NCI-H526 treated with DMSO at 0.1 percent for 48 hours (cell line): ENCODE measurements at places on chromosomes 16 and 17.

GRCh38 chr16:85354686-85355514, 242.6 kb upstream of the CIBAR2 start:
- DNase-seq = no peak

- DNase-seq = no peak
Observed at GRCh38 chr17:79778504-79779083, 646 bp downstream of the CBX2 start.

- no peak for DNase-seq
Observed at GRCh38 chr16:75343286-75343685, 90.0 kb downstream of the CFDP1 start.

GRCh38 chr17:47711366-47712099, 17.6 kb downstream of the TBKBP1 start:
- DNase-seq = no peak

GRCh38 chr17:17987901-17988300, 15.2 kb downstream of the DRC3 start:
- DNase-seq = no peak

- no peak for DNase-seq
Observed at GRCh38 chr17:41836550-41837196, 641 bp upstream of the NT5C3B start.

- no peak for DNase-seq
Observed at GRCh38 chr16:24997665-24998064, 17.5 kb downstream of the ARHGAP17 start.

DNA sequence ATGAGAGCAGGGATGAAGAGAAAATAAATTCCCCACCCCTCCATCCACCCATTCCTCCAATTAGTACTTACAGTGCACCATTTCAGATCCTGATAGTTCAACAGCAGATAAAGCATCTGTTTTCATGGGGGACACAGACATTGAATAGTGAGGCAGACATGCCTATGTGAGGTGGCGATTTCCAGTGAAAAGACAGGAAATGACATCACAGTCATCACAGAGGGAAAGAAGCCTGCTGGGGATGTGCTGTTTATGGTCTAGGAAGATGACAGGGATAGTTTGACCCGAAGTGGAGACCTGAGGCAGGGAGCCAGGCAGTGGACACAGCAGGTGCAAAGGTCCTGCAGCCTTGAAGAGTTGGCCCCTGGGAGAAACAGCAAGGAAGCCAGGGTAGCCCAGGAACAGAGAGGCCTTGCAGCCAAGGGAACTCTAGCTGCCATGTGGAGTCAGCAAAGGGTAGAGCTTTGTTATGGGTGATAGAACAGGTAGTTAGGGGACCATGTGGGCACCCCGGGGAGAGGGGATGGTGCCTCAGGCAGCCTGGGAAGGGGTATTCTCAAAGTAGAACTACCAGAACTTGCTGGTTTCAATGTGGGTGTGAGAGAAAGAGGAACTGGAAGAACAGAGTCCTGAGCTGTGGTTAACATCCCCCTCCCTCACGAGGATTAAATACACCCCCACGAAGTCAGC, 256.6 kb downstream of the CPPED1 start:
- no peak for DNase-seq

- DNase-seq = no peak
Observed at GRCh38 chr17:7220593-7221277, 997 bp downstream of the ACADVL start.

DNA sequence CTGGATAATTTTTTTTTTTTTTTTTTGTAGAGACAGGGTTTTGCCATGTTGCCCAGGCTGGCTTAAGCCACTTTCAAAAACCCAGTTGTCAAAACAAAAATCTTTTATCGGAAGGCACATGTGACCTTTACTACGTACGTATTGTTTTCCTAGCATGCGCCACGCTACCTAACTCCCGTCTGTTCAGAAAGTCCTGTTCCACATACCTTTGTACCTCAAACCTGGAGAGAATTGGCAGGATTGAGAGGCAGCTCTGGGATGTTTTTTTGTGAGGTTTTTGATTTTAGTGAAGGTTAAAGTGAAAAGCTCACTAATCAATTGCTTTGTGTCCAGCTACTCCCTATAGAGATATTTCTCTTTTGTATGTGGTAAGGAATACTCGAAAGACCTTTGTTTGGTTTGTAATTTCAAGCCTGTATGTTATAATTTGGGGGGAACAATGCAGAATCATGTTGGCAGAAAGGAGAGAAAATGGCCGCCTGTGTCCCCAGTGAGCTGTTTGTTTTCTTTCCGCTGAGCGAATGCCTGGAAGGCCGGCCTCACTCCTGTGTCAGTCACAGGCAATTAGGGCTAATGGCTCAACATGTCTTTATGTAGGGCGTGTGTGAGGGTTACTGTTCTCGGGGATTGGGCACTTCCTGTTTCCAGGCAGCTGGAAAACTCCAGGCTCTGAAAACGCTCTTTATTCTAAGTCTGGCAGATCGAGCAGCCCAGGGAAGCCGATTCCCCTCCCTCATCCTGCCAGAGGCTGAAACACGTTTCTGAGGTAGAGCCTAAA, 60.8 kb upstream of the CLEC18A start:
- DNase-seq = peak; percentile 41

DNA sequence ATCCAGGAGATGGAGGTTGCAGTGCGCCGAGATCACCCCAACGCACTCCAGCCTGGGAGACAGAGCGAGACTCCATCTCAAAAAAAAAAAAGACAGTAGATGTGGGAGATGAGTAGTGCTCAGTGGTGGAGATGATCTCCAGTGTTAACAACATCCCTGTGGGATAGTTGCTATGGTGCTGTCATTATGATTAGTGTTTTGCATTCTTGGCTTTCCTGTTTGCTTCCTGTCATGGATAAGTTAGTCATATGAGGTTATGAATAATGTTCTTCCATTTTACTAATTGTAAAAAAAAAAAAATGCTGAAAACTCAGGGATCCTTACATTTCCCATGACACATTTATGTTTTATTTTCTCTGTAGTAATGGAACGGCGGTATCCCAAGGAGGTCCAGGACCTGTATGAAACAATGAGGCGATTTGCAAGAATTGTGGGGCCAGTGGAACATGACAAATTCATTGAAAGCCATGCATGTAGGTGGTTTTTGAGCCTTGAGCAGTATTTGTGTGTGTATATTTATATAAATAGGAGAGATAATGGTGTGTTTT, 24.5 kb upstream of the DUSP14 start:
- DNase-seq = no peak

DNA sequence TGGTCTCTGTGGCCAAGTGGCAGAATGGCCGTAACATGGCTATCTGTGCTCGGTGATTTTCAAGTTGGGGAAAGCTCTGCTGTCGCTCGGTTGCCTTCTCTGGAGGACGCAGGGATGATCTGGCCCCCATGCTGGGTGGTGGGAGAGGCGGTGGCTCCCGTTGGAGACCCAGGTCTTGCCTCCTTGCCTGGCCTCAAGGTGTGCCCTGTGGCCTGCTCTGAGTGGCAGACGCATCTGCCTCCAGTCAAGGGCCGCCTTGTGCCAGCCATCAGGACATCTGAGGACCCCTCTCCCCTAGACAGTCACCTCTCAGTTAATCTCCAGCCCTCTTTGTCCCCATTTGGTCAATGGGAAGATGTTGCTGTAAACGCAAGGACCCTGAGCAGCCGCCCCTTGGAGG, 165.9 kb downstream of the CCDC182 start:
- no peak for DNase-seq

DNA sequence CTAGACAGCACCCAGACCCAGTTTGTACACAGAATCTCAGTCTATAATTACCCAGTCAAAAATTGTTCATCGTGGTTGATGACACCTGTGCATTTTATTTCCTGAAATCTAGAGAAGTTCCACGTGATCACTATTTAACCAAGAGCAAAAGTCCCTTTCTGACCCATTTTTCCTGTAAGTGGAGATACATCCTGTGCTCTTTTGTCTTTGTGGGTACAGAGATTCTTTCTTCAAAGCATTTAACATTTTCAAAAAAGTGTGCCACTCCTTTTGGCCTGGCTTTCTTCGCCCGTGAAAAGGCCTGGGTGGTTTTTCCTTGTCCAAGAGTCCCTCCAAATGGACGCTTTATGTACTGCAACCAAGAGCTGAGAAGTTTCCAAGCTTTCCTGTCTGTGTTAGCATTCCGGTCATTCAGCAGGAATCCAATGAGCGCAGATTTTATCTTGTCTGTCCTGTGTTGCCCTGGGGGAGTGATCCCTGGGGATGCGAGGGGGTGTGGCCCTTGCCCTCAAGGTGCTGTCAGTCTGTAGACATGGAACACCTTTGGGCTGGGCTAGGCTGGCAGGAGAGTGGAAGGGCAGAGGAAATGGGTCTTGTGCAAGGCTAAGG, 161.1 kb upstream of the CACNG5 start:
- DNase-seq = peak; percentile 31

- peak; percentile 40 for DNase-seq
Observed at GRCh38 chr16:19860166-19861041, 24.2 kb downstream of the GPRC5B start.

GRCh38 chr16:69003500-69003899, 102.0 kb upstream of the HAS3 start:
- no peak for DNase-seq

DNA sequence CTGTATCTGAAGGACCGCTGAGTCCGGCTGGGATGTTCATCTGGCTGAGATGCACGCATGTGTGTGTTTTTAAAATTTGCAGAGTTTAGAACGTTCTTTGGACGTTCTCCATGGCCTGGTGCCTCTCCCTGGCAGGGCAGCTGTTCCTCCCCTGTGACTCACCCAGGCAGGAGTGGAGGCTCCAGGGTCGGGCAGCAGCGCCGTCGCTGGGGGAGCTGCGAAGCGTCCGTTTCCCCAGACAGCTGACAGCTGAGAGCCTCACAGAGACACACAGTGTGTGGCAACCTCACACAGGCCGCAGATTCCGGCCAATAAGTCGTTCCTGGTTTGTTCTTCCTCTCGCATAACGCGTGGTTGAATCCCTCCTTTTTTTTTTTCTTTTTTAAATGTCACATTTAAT, 80.6 kb downstream of the OR1D5 start:
- DNase-seq = no peak

GRCh38 chr16:89113661-89114060, 20.0 kb downstream of the ACSF3 start:
- no peak for DNase-seq

GRCh38 chr17:21079196-21079595, 36.4 kb upstream of the USP22 start:
- no peak for DNase-seq

DNA sequence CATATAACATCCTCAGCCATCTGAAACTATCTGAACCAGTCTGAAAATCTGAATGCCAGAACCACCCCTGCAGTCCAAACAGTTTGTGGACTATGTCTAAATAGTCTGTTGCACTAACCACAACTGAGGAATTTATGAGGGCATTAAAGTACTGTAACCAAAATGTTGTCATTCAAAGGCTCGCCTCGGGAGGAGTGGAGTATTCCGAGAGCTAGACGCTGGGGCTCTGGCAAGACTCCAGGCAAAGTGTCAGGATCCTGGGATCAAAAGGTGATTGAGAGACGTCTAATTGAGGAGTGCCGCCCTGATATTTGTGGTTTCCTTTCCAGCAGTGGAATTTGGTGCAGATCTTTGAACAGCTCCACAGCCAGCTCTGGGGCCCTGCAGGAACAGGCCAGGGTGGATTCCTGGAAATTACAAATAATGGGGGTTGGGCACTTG, 142.9 kb upstream of the MYOCD start:
- DNase-seq = no peak

DNA sequence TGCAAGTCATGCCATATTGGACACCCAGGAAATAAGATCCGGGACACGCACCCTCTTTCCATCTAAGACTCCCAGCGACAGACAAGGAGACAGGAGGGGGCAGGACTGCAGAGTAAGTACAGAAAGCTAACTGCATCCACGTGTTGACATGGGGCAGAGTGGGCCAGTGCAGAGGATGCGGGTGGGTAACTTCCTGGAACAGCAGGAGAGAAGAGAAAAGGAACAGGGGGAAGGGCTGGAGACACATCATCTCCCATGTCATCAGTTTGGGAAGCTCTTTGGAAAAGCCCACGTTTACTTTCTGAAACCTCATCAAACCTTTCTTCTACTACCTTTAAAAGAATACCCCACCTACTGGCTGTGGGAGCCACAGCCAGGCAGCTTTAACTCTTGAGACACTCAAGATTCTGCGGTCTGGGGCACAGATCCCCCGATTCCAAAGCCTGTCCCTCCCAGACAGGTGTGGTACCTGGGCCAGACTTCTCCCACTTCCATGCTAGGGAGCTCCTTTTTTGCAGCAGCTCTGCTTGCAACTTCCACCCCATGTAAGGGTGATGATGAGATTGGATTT, 273.5 kb upstream of the RPL38 start:
- DNase-seq = no peak

GRCh38 chr17:41544491-41544892, 16.4 kb upstream of the KRT19 start:
- DNase-seq = no peak

DNA sequence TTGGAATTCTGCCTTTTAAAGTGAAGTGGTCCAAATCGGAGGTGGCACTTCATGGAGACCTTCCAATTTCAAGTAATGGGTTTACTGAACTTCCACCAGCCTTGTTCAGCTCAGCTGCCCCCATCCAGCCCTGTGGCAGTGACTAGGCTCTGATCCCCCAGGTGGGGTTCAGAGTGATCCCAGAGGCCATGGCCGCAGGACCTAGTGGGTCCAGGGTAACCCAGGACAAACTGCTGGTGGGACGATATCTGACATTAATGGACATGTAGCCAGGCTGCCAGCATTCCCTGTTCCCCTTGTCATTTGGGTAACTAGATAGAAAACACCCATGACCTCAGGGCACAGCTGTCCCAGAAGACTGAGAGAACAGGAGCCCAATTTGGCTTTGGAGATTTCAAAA, 209.9 kb downstream of the GSG1L start:
- no peak for DNase-seq

- no peak for DNase-seq
Observed at GRCh38 chr16:58584831-58585505, 44.7 kb downstream of the CNOT1 start.

- no peak for DNase-seq
Observed at GRCh38 chr16:10039220-10040096, 142.8 kb downstream of the GRIN2A start.

- peak; percentile 27 for DNase-seq
Observed at GRCh38 chr16:20300312-20301097, 26.8 kb downstream of the GP2 start.

GRCh38 chr16:7804635-7805195, 472.1 kb downstream of the RBFOX1 start:
- no peak for DNase-seq

DNA sequence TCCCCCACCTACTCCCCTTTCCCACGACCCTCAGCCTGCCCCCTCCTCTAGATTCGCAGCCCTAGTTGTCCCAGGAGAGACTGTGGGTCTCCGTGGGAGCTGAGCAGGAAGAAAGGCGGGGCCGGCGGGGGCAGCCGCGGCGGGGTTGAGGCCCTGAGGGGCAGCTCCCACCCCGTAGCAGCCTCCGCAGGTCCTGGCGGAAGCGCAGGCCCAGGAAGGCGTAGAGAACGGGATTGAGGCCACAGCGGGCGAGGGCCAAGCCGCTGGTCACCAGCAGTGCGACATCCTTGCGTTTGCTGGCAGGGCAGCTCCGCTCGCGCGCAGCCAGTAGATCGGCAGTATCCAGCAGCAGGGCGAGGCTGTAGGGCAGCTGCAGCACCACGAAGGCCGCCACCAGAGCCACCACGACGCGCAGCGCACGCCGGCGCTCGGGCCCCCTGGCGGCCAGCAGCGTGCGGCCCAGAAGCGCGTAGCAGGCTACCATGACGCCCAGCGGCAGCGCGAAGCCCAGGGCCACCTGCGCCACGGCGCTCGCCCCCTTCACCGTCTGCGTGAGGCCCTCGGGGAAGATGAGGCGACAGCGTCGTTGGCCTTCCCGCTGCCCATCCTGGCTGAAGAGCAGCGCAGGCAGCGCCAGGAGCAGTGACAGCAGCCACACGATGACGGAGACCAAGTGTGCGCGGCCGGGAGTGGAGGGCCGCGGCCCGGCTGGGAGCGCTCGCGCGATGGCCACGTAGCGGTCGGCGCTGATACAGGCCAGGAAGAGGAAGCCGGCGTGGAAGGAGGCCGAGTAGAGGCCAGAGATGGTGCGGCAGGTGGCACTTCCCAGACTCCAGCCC, 1.9 kb downstream of the CCR10 start:
- DNase-seq = peak; percentile 77
